Urothelium cell line (cell line): ENCODE measurements at places on chromosomes 12 and 14.

GRCh38 chr12:57875753-57876547 is 29.4 kb upstream of the CTDSP2 start:
- no peak for DNase-seq

- no peak for DNase-seq
Measured at GRCh38 chr14:22594156-22594716, 3.9 kb upstream of the ABHD4 start.

DNA sequence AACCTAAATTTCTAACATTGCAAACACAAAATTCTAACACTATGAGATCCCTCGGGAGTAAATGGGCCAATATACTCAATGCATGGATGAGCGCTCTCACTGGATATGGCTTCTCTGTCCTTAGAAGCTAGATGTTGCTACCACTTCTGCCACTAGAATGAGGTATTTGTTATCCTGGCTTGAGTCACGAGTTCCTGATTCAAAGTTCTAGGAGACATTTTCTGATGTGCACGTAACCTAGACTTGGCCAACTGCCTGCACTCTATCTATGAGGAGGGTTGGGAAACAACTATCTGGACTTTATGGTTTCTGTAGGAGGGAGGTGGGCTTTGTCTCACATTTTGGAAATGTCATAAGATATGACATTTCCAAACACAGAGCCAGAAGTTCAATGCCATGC is 37.6 kb downstream of the FERMT2 start:
- no peak for DNase-seq

- DNase-seq: no peak
Measured at GRCh38 chr12:71627438-71628002, 36.1 kb downstream of the ZFC3H1 start.

DNA sequence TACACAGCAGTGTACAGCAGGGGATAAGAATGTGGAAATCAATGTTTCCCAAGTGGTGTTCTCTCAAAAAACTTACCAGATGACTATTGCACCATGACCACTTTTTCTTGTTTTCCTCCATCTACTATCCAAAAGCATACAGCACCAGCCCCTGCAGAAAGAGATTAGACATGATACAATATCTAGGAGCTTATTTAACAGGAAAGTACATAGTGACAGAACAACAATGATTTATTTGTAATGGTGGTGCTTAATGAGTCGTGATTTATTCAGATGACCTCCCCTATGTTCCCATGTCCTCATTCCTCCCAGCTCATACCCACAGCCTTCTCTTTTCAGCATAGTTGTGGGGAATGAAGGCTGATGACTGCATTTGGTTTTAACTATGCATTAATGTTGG is 413.6 kb downstream of the BTG1 start:
- no peak for DNase-seq

DNA sequence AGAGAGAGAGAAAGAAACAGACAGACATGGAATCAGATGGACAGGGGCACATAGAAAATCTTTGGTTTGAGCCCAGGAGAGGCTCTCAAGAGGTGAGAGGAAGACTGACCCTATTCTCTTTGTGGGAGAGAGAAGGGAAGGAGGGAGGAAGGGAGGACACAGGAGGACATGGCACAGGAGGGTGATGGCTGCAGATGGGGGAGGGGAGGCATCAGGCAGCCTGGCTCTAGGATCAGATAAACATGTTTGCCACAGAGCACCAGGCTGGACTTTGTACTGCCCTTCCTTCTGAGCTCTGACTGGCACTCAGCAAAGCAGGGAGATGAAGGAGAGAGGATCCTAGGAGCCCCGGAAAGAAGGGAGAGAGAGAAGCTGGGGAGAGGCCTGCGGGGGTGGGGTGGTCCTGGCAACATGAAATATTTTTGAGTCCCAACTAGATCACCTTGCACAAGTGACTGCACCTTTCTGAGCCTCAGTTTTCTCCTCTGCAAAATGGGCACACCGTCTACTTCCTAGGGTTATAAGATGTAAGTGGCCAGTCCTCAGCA is 6.1 kb downstream of the HNF1A start:
- no peak for DNase-seq

- DNase-seq: no peak
Measured at GRCh38 chr14:73879027-73879426, 7.6 kb upstream of the ZNF410 start.

DNA sequence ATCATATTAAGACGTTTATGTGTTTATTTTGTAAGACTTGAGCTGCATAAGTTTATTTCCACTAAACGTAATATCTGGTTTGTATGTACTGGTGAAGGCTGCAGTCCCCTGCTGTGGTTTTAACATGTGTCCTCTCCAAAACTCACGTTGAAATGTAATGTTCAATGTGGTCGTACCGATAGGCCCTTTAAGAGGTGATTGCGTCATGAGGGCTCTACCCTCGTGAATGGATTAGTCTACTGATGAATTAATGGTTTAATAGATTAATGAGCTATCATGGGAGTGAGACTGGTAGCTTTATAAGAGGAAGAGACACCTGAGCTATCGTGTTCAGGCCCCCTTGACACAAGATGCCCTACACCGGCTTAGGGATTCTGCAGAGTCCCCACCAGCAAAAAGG is 14.9 kb downstream of the LRIG3 start:
- no peak for DNase-seq

DNA sequence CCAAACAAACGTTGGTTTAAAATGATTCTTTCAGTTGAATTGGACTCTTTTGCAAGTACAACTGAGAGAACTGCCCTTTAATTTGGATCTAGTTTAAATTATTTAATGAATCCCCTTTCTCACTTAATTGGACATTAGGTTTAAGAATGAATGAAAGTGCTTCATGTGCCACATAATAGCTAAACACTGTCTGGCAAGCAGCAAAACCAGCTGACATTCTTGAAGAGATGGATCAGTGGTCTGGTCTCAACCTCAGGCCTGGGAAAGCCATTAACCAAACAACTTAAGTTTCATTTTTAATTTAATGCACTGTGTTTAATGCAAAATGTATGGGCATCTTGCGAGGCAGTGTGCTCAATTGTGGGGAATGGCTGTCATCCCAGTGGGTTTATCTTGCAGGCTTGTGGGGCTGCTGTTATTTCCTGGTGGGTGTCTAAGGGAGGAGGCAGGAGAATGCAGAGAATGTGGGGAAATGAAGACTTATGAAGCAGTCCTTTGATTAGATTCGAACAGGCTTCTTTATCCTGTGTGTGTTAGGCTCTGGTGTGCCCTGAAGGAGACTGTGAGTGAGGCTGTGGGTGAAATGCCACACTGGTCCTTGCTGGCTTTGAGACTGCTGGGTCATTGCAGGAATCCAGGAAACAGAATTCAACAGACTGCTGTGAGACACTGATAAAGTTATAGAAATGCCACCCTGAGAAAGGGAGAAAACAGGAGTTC is 144.1 kb upstream of the PELI2 start:
- no peak for DNase-seq

GRCh38 chr12:3645091-3645490 is 107.8 kb downstream of the CRACR2A start:
- DNase-seq: no peak
